ENCODE measurements at places on chromosomes 7 and 10.

DNA sequence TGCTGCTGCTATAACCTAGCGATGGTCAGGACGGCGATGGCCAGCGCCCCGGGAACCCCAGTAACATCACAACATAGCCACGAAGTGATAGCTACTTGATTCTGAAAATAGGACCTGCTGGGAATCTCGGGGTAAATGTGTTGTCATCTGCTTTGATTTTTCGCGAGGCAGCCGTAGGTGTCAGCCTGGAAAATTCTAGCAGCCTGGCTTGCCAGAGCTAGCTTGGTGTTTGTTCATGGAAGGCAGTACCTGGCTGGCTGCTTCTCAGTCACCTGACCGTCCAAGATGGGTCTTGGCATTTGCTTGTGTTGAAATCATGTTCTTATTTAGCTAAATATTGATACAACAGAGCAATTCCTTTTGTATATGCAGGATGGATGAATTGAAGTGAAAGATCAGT is 82.4 kb upstream of the BTBD16 start:
- DNase-seq: no peak

DNA sequence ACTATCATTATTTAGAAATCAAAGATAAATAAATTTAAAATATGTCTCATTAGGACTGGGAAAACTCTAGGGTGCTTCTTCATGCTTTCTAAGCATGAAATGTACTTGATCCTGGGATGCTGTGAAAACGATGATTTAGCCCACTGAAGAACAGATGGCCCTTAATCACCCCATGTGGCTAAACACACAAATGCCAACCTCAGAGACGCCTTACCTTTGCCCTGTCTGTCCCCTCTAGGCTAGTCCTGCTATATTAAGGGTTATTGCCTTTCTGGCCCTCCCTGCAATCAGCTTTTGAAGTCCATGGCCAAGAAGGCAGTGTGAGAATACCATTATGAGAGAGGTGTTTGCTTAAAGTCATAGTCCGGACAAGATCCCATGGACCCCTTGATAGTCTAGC is 217.2 kb downstream of the TWIST1 start:
- DNase-seq: no peak

DNA sequence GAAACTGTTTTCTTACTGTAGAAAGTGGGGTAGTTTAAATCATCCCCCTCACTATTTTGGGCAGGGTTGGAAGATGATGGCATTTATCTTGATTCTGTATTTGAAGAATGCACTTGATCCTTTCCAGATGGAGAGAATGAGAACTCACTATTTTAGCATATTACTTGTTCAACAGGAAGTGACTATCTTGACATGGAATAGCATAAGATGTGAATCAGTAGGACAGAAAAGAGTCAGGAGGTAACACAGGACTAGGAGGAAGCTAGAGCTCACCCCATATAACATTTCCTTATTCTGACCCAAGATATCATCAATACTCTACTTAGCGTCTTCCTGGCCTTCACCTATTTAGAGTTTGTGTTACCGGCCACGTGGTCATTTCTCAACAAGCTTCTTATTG is 400.2 kb downstream of the PHTF2 start:
- DNase-seq: no peak

GRCh38 chr10:64103750-64104470 is 582.7 kb downstream of the REEP3 start:
- no peak for DNase-seq

- no peak for DNase-seq
Measured at GRCh38 chr7:117567781-117568180, 88.0 kb downstream of the CFTR start.

Data from activated CD4-positive, alpha-beta T cell treated with anti-CD3 and anti-CD28 coated beads, Interleukin-2, amount 50 U/mL, for 48 hours (primary cell).